Stimulated activated CD4-positive, alpha-beta T cell treated with anti-CD3 and anti-CD28 coated beads, Interleukin-15, amount 100 ng/mL, for 24 hours (primary cell): ENCODE measurements at places on chromosomes 1 and 21.

DNA sequence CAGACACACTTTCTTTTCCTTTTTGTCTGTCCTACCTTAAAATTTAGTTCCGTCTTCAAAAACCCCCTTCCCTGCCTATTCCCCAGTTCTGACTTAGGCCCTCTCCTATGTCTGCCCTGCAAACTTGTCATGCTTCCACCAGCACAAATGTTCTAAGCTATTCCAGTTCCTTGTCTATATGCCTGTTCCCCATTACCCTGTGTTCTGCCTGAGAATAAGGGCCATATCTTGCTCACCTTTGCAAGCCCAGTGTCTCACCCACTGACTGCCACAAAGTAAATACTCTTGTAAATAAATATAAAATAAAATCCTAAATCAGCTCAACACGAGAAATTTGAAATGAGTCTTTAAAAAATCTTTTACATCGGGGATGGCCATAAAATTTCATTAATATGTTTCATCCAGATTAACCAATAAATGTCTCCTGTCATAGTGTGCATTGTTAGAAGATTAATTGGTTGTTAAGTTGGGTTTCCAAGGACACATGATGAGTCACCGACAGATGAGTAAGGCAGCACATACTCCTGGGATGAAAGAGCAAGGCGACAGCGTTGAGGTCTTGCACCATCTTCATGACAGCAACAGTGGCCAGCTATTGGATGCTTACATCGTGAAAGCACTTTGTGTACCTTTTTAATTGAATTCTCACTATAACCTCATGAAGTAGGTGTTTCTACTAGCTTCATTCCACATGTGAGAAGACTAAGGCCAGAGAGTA is 92.6 kb upstream of the NGF start:
- no peak for DNase-seq

- DNase-seq, result no peak
Measured at GRCh38 chr1:247647864-247648263, 31.7 kb downstream of the OR13G1 start.

- DNase-seq, result no peak
Measured at GRCh38 chr1:16992675-16993074, 12.3 kb upstream of the MFAP2 start.

- no peak for DNase-seq
Measured at GRCh38 chr1:241136389-241136788, 220.6 kb downstream of the RGS7 start.

GRCh38 chr1:215256936-215257679 is 174.6 kb downstream of the KCNK2 start:
- no peak for DNase-seq

DNA sequence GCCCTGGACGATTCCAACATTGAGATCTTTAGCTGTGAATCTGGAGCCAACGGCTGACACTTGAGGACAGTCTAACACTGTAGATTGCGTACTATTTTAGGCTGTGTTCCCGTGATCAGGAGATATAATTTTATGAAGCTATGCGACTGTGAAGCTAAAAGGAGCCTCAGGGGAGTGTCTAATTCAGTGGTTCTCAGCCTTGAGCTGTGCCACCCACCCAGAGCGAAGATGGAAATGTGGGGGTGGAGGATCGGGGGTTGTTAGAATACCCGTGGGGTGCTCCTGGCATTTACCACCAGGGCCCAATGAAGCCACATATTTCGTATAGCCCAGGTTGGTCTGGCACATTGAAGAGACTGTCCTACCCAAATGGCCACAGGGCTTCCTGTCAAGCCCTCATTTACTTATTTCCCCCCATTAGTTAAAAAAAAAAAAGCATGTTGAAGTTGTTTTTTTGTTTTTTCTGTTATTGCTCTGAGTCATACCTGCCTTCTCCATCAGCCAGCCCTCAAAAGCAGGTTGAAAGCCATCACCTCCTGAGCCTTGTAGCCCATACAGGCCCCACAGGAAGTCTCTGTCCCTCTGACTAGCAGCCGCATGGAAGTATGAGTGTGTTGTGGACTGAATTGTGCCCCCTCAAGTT is 141.7 kb downstream of the GALNT2 start:
- DNase-seq, result peak; percentile 58

DNA sequence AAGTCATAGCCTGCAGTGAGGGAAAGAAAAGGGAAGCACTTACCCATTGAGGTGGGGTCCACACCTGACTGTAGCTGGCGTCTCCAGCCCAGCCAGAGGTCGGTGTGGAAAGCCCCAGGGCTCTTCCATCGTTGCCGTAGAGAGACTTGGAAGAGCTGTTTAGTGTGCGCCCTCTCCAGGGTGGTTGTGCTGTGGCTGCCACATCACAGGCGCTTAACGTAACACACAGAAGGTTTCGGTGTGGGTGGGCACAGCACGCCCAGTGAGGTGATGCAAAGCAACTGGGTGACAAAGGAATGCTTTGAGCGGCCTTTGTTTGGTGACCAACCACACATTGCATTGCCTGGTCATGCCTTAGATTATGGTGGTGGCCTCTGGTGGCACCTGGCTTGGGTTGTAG is 36.8 kb upstream of the KIF1B start:
- DNase-seq, result no peak

- no peak for DNase-seq
Measured at GRCh38 chr1:47853059-47853458, 144.1 kb downstream of the TRABD2B start.

DNA sequence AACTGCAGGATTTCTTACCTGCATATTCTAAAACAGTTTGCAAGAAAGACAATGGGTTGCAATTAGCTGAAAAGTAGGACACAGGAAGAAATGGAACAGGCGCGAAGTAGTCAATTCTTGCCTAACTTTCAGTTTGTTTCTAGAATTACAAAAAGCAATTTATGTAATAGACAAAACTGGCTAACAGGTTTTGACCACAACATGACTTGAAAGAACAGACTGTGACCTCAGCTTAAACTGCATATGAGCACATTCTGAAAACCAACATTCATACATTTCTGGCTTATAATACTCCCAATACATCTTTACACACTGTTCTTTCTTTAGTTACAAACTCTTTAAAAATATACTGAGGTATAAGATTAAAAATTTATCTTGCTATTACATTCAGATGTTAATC is 405.9 kb upstream of the B3GALT2 start:
- no peak for DNase-seq

DNA sequence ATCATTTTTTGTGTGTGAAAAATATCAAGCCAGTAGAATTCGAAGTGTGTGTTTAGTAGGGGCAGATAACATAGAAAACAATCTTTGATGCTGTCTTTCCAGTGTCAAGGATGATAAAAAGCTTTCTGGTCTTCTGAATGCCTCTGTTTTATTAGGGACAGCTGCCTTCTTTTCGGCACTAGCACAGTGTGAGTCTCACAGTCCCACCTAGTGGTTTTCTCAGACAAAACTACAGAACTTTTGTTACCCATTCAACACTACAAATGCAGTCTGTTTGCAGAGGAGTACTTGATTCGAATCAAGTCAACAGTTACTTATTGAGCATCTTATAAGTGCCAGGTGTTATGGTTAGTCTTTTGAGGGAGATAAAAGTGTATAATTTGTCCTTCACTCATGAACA is 30.6 kb upstream of the MCOLN3 start:
- no peak for DNase-seq

- DNase-seq, result no peak
Measured at GRCh38 chr1:107096690-107097089, 40.2 kb downstream of the PRMT6 start.

- no peak for DNase-seq
Measured at GRCh38 chr1:28865997-28866650, 48.2 kb upstream of the EPB41 start.

- DNase-seq, result no peak
Measured at GRCh38 chr1:25217598-25218232, 14.6 kb downstream of the SYF2 start.

- DNase-seq, result no peak
Measured at GRCh38 chr1:188247255-188247654, 1418.5 kb downstream of the PLA2G4A start.

DNA sequence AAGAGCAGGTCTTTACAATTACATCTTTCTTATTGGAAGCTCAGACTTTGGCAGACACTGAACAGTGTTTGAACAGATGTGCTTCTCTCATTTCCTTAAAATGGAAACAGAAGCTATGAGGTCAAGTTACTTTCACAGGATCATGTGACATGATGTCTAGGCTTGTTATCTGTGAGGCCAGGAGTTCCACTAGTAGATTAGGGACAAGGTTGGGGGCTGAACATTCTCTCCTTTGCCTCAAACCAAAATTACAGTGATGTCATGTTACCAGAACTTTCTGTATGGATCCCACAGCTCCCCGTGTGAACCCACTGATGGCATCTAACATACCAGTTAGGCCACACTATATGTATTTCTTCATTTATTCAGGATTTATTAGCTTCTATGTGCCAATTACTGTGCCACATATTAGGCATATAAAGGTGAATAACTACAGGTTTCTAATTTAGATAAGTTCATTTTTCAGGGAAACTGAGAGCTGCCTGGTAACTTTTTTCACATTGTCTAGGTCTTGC is 6.0 kb downstream of the DYNLT5 start:
- no peak for DNase-seq

- DNase-seq, result no peak
Measured at GRCh38 chr1:100767176-100767890, 47.8 kb downstream of the VCAM1 start.

- DNase-seq, result no peak
Measured at GRCh38 chr1:228336308-228337030, 70.2 kb downstream of the TRIM11 start.
